Heart right ventricle (tissue), 16 donors: ENCODE measurements at places on chromosomes 11 and 22. TPM values are rescaled to one million over a fixed set of nuclear protein-coding genes. Genes with fewer than 3 reads are reported as not detected.

MS4A2 gene
- polyA plus RNA-seq: not detected

NPAS4 gene
- 0.04 TPM for polyA plus RNA-seq

ANO1 gene
- polyA plus RNA-seq: 12.7 TPM

PLAAT5 gene
- 1.5 TPM for polyA plus RNA-seq

HOATZ gene
- polyA plus RNA-seq: not detected

DNA sequence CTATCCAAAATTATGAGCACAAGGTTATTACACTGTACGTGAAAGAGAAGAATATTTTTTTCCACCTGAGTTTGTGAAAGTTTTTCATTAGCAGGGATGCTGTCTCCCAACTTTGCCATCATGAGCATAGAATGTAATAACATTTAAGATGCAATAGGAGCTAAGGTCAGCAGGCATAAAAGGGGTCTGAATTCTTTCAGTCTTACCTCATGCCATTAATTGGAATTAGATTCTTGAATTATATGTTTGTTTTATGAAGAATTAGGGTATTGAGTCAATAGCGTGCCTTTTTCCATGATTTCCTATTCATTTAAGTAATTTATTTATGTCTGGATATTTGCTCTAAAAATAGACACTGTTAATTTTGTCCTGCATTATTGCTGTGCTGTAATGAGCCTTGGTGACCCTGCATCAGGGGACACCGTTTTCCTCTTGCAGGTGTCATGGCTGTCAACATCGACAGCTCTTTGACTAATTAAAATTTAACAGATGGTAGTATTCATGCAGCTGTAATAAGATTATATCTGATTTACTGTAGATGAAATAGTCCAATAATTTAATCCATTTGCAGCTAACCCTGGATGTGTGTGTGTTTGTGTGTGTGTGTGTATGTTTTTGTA, 637.5 kb downstream of the NELL1 start:
- no peak overlapping the region for H3K27ac ChIP-seq
- no peaks in the 10 kb centered on the region for H3K36me3 ChIP-seq
- H3K27me3 ChIP-seq: no peaks in the 10 kb centered on the region
- DNase-seq: no peak
- H3K4me1 ChIP-seq: no peaks in the 10 kb centered on the region
- no peak overlapping the region for H3K4me3 ChIP-seq

- H3K27me3 ChIP-seq: no peaks in the 10 kb centered on the region
- no peaks in the 10 kb centered on the region for H3K36me3 ChIP-seq
- H3K4me1 ChIP-seq: peaks cover 3% of the 10 kb centered on the region
Measured at GRCh38 chr11:96167203-96167758, 175.7 kb downstream of the MAML2 start.

DNA sequence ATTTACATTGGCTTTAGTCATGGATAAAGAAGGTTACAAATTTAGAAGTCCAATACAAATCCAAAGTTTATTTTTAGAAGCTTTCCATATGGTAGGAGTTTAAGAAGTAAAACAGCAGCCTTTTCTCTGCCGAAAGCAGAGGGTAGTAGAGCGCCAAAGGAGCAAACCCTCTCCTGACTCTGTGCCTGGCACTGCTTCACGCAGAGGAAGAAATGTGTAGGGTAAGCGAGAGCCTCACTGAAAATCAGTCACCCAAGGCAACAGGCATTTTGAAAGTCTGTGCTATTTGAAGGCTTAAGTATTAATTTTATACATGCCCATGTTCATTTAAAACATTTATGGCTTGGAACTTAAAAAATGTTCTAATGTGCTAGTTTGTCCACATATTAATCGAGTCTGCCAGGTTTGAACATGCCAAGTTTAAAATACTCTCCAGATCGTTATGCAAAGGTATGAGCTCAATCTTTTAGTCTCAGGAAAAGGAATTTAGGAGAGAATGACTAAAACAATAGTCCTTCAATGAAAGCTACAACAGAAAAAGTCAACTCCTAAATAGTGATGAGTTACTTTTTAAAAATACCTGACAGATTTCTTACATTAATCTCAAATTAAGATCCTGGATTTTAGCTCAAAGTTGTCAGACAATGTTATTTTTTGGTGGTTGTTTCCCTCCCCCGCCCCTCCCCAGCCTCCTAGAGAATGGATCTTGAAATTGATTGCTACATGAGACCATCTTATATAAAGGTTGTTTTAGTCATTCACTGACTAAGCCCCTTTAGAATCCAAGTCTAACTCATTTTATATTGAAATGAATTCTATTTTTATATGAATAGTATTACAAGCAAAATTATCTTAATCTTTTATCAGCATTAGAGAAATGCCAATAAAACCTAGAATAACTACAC, 38.7 kb downstream of the MRTFA start:
- no peak overlapping the region for H3K4me3 ChIP-seq
- H3K4me1 ChIP-seq: peaks cover 85% of the 10 kb centered on the region
- no peaks in the 10 kb centered on the region for H3K36me3 ChIP-seq
- no peaks in the 10 kb centered on the region for H3K27me3 ChIP-seq
- H3K27ac ChIP-seq: no peak overlapping the region

- no peaks in the 10 kb centered on the region for H3K36me3 ChIP-seq
- no peaks in the 10 kb centered on the region for H3K4me1 ChIP-seq
- H3K4me3 ChIP-seq: no peak overlapping the region
Measured at GRCh38 chr22:22092974-22093373, 110.4 kb upstream of the TOP3B start.

GRCh38 chr22:28443526-28443876, 236.1 kb downstream of the TTC28 start:
- H3K36me3 ChIP-seq: no peaks in the 10 kb centered on the region
- no peaks in the 10 kb centered on the region for H3K27me3 ChIP-seq
- peak overlapping the region; percentile 88 for H3K27ac ChIP-seq
- H3K4me3 ChIP-seq: peak overlapping the region; percentile 66
- peaks cover 43% of the 10 kb centered on the region for H3K4me1 ChIP-seq

DNA sequence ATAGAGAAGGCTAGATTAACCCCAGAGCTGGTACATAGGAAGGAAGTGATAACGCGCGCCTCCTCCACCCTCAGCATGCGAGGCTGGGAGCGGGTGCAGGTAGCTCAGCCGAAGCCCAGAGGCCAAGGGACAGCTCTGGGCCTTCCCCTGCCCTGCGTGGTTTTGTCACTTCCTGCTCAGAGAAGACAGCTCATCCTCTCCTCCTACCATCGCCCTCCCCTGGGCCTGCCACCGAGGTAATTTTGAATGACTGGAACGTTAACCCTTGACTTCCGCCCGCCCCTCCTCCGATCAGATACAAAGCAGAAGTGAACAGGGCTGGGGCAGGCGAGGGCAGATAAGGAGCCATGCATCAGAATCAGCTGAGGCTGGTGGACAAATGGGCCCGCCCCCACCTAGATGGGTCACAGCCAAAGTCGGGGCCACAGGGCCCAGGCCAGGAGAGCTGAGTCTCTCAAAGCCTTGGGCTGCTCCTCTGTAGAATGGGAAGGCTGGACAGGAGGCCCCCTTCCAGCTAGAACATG, 1.6 kb downstream of the RAC2 start:
- peaks cover 22% of the 10 kb centered on the region for H3K27me3 ChIP-seq
- H3K4me3 ChIP-seq: peak overlapping the region; percentile 38
- H3K4me1 ChIP-seq: no peaks in the 10 kb centered on the region
- no peak overlapping the region for H3K27ac ChIP-seq
- peak; percentile 43 for DNase-seq

DNA sequence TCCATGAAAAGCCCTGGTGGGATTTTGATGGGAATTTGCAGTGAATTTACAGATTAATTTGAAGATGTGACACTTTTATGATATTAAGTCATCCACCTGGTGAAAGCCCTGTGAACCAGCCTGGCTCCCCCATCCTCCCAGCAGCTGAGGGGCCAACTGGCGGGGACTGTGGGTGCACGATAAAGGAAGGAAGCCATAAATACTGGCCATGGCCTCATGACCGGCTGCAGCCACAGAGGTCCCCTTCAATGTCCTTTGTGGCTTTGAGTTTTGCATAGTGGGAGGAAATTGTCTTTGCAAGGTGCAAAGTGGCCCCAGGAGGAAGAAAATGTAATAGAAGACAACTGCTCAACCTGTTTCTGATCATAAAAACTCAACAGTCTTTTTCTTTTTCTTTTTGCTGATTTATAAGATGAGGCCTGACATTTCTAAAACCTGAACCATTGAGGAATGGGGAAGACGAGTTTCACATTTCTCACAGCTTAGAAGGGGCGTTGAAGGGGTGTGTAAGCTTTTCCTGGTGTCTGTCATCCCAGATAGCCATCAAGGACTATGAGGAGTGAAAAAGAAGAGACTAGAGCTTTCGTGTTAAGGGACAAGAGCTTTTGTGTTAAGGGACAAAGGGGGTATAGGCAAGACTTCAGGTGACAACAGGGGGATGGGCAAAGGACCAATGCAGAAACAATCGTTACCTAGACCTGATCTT, 6.3 kb upstream of the NDUFV1 start:
- H3K4me3 ChIP-seq: no peak overlapping the region
- H3K4me1 ChIP-seq: no peaks in the 10 kb centered on the region
- H3K27ac ChIP-seq: no peak overlapping the region
- no peaks in the 10 kb centered on the region for H3K36me3 ChIP-seq
- no peak for DNase-seq
- H3K27me3 ChIP-seq: no peaks in the 10 kb centered on the region
